SK-MEL-5 (cell line): ENCODE measurements at places on chromosomes 3 and 15. TPM values are rescaled to one million over a fixed set of nuclear protein-coding genes. Genes with fewer than 3 reads are reported as not detected.

DNA sequence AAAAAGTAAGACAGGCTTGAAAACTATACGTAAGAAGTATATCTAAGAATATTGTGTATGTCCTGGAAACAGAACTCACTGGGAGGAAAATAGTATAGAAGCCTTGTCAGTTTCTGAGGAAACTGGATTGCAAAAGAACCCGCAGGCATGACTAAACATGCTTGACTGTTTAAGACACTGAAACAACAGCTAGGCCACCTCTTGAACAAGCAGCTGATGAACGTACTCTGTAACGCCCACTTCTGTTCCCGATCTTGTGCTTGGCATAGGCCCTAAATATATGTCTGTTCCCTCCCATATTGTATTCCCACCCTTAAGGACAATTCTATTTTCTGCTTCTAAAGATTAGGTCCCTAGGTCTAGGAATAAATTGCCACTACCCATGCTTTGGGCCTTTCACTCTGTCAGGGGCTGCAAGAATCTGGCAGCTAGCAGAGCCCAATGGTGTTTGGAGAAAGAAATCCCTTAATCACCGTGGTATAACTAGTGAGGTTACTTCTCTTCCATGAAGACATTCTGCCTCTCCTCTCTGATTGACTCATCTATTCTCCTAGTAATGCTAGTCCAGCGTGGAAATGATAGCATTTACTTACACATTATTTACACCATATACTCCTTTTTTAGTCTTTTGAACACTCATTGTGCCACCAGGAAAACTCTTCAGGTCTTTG lies 46.2 kb downstream of the CD200 start:
- no peak for DNase-seq

Gene TGM5
- total RNA-seq = 0.13 and 0.21 TPM in 2 replicates

DNA sequence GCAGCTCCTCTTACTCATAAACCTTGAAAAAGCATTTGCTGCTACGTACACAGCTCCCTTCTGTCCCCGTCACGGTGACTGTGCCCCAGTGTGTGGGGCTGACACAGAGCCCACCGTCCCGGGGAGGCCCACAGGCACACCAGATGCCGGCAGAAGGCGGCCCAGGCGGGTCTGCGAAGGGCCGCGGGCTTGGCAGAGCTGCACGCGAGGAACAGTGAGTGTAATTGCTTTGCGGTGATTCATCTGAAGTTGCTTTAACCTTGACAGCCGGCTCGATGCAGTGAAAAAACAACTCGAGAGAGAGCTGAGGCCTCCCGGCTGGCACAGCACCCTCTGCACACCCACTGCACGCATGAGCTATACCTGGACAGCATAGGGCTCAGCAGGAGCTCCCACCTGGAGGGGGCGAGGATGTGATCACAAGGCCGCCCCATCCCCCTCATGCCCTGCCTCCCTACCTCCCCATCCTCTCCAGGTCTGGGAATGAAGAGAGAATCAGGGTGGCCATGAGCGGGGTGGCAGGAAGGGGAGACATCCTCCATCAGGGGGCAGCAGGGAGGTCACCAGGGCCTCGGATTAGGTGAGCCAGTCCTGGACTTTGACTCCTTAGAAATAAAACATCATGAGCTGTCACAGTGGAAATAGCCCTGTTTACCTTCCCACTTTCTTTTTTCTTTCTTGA lies 172.7 kb downstream of the MEGF11 start:
- peak; percentile 13 for DNase-seq

DNA sequence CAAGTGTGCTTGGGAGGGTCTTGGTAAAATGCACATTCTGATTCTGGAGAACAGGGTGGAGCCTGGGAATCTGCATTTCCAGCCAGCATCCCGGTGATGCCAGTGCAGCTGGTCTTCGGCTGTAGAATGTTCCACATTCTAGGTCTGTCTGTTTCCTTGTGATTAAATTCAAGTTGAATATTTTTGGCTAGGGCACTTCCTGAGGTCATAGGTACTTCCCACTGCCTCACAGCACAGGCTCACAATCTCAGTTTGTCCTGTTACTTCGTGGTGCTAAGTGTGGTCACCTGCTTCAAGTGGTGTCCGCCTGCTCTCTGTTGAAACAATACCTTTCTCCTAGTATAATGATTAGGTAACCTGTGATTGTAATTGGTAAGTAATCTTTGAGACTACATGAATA lies 40.1 kb downstream of the FLNB start:
- DNase-seq = no peak

Gene LCTL
- total RNA-seq = 0.21 and 0.40 TPM in 2 replicates

- no peak for DNase-seq
Measured at GRCh38 chr3:181076558-181076957, 87.0 kb upstream of the DNAJC19 start.

DNA sequence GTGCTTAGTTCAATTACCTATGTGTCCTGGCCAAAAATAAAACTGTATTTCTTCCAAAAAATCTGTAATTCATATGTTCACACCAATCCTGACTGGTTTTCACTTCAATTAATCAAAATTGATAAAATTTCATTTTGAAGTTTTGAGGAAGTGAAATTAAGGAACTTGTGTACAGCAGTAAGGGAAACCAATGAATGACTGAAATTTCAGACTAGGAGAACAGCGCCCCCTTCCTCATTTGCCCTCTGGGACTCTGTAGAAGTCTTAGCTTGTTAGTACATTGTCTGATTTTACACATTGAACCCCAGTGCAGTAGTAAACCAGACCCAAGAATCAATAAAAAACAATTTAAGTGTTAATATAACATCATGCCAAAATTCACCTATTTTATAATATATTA lies 495.3 kb upstream of the AGTR1 start:
- peak; percentile 60 for DNase-seq

DNA sequence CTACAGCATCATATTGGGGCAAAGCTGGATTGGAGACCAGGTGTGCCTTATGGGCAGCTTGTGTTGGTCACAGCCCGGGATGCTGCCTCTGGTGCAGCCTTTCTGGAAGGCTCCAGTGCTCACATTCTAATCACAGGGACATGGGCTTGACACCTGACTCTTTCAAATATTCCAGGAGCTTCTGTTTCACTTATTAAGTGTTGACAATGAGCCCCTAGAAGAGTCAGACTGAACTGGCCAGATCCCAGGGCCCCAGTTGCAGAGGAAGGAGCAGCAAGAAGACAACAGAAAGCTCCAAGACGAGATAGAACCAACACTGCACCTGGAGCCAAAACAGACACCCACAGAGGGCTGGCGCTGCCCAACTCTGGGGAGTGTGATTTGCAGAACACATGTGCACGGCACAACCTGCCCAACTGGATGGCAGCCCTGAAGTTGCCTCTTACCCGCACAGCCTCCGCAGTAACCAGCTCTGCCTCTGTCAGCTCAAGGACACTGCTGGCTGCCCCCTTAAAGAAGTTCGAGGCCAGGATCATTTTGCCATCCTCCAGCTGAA lies 30.3 kb downstream of the ALDH1L1 start:
- DNase-seq = no peak

Gene CHRNA7
- 10.0 and 10.3 TPM in 2 replicates for total RNA-seq

GRCh38 chr3:32886911-32887310 lies 64.5 kb upstream of the CCR4 start:
- peak; percentile 23 for DNase-seq

DNA sequence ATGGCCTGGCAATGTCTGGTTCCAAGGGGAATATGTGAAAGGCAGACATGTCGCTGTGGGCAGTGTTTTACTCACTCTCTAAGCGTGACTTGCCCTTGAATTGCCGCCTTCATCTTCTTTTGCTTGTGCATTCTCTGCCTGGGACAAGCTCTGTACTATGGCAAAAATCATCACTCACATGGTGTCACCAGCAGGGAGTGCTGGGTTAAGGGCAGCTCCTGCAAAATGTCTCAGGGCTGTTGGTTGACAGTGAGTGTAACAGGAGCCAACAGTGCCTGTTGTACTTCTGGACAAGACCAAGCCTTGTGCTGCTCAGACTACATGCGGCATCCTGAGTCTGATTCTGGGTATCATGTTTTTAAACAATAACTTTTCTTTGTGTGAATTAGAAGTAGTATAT lies 45.3 kb upstream of the KY start:
- DNase-seq = no peak

GRCh38 chr3:169659820-169660674 lies 3.5 kb downstream of the MECOM start:
- no peak for DNase-seq

Gene SLC12A1
- total RNA-seq = 0.11 and 0.16 TPM in 2 replicates
